ENCODE measurements at places on chromosomes 2 and 18.

- DNase-seq = peak; percentile 92
These were observed 1.1 kb downstream of the PTH2R start for GRCh38 chr2:208407667-208408066.

- DNase-seq = no peak
These were observed 104.7 kb downstream of the HNRNPLL start for GRCh38 chr2:38498045-38498481.

DNA sequence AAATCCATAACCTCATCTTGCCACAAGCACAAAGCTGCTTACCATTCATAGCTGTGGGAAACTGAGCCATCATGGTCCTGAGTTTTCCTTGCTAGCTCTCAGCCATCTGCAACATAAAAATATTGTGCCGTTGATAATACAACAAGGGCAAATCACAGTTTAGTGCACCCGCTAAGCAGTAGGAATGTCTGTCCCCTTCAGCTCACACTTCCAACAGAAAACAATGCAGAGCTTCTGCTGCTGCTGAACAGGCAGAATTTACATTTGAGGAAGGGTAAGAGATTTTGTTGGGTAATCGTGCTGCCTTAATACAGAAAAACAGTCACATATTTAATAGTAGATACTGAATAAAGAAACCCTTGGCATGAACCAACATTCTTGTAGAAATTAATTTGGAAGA is 32.3 kb downstream of the ITSN2 start:
- DNase-seq = no peak

GRCh38 chr2:217599906-217600305 is 402.9 kb downstream of the TNS1 start:
- no peak for DNase-seq

- peak; percentile 83 for DNase-seq
These were observed 617 bp upstream of the ZBTB14 start for GRCh38 chr18:5295981-5296705.

- DNase-seq = no peak
These were observed 10.4 kb downstream of the HOXD8 start for GRCh38 chr2:176139661-176140512.

DNA sequence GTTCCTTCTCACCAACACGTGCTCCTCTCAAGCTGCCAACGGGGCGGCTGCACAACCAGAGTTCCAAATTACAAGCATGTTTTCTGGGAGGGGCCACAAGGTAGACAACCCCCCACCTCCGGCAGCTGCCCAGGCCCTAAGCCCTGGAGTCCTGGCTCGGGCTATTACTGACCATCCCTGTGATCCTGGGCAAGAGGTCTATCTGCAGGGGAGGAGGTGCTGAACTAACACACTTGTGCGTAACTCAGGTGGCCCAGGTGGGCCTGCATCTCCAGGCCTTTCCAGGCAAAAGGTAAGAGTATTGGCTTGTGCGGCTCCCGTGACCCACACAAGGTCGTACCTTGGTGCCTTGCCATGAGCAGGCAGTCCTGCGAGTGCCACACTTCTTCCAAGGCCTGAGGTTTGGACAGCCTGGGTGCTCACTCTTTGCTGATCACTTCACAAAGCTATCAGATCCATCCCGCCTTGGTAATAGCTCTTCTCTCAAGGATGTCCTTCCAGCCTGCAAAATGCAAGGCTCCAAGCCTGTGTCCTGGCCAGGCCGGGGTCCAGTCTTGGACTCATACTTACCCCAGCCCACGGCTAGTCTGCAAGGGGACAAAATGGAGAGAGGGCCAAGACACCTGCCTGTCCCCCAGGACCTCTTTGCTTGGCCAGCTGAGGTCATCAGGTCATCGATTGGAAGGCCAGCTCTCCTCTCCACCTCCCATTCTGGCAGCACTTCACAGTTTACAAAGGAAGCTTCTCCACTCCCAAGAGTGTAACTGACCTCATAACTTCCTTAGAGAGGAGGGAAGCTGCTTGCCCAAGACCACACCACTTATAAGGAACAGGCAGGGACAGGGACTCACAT is 33.9 kb downstream of the ADRA2B start:
- DNase-seq = no peak

- no peak for DNase-seq
These were observed 20.3 kb downstream of the POU3F3 start for GRCh38 chr2:104874230-104874629.

DNA sequence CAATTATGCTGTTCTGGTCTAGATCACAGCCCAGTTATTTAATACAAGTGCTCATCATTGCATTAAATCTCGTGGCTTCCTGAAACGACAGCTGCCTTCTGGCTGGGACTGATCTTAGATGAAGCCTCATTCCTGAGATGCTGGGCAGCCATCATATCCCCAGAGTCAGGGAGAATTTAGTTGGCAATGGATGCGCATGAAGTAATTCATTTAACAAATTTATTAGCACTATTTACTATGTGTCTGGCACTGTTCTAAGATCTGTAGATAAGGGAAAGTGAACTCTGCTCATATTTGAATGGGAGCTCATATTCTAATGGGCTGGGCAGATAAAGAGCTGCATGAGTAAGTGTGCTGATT is 244.7 kb downstream of the KCNS3 start:
- no peak for DNase-seq

DNA sequence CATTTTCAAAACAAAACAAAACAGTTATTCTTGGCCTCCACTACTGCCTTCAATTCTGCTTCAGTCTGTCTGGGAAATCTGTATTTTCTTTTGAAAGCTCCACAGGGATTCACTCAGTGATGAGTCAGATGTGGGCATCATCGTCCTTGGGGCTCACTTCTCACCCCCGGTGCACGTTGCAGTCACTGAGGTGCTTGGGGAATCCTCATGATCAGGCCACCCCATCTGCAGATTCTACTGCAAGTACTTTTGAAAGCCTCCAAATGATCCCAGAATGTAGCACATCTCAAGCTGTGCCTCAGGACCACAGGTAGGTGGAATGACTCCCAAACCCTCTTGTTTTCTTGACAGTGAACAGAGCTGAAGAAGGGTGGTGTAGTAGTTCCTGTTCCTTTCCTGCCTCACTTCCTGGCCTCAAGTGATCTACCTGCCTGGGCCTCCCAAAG is 34.3 kb downstream of the LPIN2 start:
- no peak for DNase-seq

- no peak for DNase-seq
These were observed 23.4 kb upstream of the PEX13 start for GRCh38 chr2:60994131-60994530.

- DNase-seq = no peak
These were observed 36.0 kb downstream of the PCBP1 start for GRCh38 chr2:70123051-70123828.

DNA sequence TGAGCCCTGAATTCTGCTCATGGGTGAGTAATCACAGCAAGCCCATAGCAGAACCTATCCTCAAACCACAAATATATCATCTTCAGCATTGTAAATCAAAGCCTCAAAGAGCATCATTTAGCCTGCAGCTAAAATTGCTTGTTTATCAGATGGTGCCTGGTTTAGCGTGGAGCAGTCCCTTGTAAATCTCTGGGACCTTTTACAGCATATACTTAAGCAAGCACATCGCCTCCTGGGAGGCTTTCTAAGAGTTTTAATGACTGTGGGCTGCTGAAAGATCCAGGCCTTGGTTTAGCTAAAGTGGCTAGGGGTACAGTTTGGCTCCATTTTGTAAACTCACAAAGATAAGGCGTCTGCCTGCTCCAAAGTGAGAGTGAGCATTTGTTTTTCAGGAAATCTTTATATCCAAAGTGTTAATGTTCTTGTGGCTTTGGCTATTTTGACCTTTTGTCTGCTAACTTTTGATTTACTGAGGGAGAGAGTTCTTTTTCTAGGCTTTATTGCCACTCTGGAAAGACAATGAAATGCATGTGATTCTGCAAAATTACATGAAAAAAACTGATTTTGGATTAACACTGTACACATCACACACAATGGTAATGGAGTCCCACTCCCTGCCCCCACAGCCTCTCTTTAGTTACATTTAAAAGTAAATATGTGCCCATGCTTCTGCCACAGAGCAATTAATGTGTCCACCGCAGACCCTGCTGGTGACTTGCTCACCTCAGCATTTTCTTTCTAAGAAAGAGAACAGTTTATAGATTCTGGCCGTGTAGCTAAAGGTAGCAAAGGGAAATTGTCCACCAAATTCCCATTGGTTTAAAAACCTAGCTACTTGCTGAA is 194.8 kb downstream of the LNPK start:
- no peak for DNase-seq

GRCh38 chr2:173090276-173090877 is 14.7 kb downstream of the MAP3K20 start:
- no peak for DNase-seq

- DNase-seq = no peak
These were observed 1.6 kb upstream of the POLI start for GRCh38 chr18:54267701-54268100.

- no peak for DNase-seq
These were observed 1.8 kb downstream of the REL start for GRCh38 chr2:60882971-60883753.

DNA sequence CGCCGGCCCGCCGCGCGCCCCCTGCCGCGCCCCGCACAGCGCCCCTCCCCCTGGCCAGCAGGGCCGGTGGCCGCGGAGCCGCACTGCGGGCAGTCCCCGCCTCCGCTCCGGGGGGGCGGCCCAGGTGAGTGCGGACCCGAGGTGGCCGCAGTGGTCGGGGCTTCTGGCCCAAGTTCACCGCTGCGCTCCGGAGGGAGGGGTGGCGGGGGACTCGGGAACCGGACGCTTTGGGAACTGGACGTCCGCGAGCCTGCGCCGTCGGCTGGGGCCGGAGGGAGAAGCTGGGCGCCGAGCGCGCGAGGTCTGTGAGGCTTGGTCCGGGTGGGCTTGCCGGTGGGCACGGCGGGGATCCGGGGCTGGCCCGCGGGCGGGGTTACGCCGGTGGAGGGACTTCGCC is 591 bp upstream of the LDLRAD4 start:
- DNase-seq = no peak

DNA sequence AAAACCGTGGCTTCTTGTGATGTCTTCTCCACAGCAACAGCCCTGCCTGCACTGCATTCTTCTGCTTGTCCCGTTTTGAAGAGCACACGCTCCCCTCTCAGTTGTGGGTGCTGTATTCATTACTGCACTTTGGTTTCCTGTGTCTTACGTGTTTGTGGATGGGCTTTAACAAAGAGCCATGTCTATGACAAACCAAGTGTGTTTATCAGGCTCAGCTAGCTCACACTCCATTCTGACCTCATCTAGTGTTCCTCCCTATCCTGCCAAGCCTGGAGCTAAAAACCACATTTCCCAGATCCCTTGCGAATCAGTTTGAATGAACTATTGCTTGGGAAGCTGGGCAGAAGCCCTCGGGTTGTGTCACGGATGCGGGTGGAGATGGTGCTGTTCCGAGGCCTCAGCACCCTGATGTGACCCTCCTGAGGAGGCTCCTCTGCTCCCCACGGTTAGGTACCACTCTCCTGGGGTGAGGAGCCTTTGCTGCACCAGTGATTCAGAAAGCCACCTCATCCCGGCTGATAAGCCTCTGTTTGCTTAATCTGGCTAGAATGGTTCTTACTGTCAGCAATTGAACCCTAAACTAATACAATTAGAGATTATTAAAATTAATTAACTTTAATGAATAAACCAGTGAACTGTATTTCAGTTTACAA is 116.5 kb downstream of the GALR1 start:
- DNase-seq = no peak

GRCh38 chr2:86107031-86107430 is 996 bp downstream of the PTCD3 start:
- DNase-seq = no peak

GRCh38 chr2:27921880-27922547 is 31.5 kb downstream of the BABAM2 start:
- no peak for DNase-seq

- no peak for DNase-seq
These were observed 95.9 kb downstream of the C1QL2 start for GRCh38 chr2:119062652-119063051.

- no peak for DNase-seq
These were observed 1181.6 kb upstream of the CELF4 start for GRCh38 chr18:38747153-38747552.

GRCh38 chr2:96159084-96159830 is 14.0 kb upstream of the DUSP2 start:
- no peak for DNase-seq

- peak; percentile 22 for DNase-seq
These were observed 19.8 kb downstream of the LONRF2 start for GRCh38 chr2:100302585-100302892.

- DNase-seq = no peak
These were observed 105.3 kb upstream of the FAM98A start for GRCh38 chr2:33704406-33704855.

DNA sequence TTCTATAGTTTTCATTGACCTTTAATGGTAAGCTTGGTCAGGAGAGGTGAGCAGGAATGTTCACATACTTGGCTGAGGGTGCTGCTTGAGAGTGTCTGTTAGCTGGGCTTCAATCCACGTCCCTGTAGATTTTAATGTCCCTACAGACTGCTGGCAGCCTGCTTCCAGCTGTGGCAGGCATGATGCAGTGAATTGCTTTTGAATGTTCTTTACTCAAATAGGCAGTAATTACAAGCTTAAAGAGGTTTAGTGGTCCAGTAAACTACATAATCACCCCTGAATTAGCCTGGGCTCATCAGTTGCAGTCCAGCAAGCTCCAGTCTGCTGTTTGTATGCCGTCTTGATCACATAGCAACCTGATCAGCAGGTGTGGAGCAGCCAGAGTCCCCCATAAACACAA is 102.1 kb downstream of the MEIS1 start:
- DNase-seq = peak; percentile 93

- DNase-seq = no peak
These were observed 145.6 kb downstream of the AQP4 start for GRCh38 chr18:26719896-26720295.

DNA sequence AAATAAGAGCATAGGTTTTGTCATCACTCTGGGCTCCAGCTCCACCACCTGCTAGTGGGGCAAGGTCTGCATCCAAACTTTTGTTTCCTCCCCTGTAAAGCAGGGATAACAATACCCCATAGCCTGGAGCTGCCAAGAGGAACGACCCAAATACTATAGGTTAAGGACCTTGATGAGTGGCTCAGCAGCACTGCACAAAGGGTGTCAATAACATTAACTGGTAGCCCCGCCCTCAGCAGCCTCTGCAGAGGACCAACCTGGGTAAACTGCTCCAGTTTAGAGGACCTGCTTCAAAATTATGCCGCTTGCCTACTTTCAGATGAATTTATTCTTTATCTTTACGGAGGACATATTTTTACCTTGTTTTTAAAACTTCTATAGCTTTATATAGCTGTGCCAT is 65.8 kb upstream of the RIOK3 start:
- peak; percentile 64 for DNase-seq

DNA sequence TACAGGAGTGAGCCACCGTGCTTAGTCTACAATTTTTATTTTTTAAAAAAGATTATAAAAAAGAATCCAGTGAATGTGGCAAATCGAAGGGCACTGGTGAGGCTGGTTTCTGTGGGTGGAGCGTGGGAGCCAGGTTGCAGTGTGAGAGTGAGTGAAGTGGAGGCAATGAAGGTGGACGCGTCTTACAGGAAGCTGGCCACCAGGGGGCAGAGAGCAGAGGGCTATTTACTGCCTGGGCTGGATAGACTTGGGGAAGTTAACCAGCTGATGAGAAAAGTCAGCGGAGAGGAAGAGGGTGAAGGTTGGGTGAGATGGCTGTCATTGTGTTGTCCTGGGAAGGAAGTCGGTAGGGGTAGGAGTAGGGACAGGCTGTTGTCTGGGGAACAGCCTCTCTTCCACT is 6.8 kb downstream of the SCTR start:
- no peak for DNase-seq

GRCh38 chr2:239589270-239589825 is 188.5 kb upstream of the HDAC4 start:
- DNase-seq = no peak

GRCh38 chr2:98187194-98187593 is 100.2 kb downstream of the VWA3B start:
- no peak for DNase-seq

Data from NCI-H748 treated with DMSO at 0.1 percent for 48 hours (cell line).